ENCODE measurements at places on chromosomes 2 and 18. TPM values are rescaled to one million over a fixed set of nuclear protein-coding genes. Genes with fewer than 3 reads are reported as not detected.

DNA sequence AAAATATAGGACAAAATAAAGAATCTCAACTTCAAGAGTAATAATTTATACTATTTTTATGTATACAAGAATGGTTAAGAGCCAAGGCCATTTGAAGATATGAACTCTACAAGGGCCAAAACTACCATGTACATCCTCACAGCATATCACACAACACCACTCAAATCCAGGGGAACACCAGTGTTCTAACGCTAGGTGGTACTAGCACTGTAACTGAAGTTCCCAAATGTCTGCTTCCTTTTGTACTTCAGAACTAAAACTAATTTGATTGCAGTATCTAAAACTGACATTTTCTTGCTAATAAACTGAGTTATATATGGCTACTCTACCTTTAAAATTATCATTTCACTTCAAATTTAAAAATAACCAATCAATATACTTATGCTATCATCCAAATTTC is 47.0 kb downstream of the REV1 start:
- no peak for DNase-seq

DNA sequence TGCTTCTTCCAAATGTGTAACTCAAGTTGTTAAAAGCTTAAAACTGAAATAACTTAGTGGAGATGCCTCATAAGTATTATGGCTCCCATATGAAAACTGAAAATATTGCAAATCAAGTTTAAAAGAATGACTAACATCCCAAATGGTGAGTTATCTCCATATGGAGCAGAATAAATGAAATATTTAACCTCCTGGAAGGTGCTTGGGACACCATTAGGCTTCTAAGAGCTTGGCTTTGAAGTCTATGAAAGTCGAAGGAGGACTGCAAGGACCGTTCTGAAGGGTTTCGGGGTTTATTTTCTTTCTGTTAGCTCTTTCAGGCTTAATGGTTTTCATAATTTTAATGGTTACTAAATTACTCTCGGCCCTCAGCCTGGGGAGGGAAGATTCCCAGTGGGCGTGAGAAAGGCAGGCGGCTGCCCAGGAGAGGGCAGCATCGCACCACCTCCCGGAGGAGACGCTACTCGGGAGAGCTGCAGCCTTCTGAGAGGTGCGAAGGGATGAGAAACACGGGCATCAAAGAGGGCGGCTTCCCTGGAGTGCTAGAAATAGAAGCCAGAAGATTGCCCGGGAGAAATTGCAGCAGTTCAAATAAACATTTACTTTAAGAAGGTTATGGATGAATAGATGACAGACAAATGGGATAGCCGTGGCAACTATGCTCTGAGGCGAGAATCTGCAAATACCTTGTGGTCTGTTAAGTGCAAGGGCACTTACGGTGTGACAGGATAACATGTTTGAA is 43.1 kb downstream of the MAP3K19 start:
- peak; percentile 63 for DNase-seq

DNA sequence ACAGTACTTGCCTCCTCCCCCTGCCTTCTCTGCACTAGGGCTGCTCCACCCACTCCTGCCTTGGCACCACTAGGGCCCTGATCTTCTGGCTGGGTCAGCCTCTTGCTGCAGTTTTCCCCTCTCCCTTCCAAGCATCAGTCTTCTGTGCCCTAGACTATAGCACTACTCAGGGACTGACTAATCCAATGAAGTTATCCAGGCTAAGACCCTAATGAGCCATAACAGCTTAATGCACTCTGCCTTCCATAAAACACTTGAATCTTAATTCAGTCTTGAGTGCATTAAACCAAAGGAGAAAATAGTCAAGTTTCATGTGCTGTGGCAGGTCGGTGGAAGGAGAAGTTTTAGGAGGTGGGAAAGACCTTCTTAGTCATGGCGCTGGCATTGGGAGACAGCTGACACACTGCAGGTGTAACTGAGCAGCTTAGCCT is 95.7 kb downstream of the BIN1 start:
- DNase-seq = no peak

GRCh38 chr18:2654928-2655177 is 673 bp upstream of the SMCHD1 start:
- DNase-seq = no peak

GRCh38 chr2:162172802-162173370 is 20.8 kb upstream of the GCG start:
- no peak for DNase-seq

GRCh38 chr18:60010513-60010912 is 110.7 kb downstream of the PMAIP1 start:
- no peak for DNase-seq

GRCh38 chr2:1988594-1988993 is 244.3 kb upstream of the PXDN start:
- DNase-seq = no peak

GRCh38 chr2:191611614-191612013 is 66.3 kb upstream of the NABP1 start:
- DNase-seq = no peak

- DNase-seq = no peak
These were observed 68.8 kb downstream of the CLHC1 start for GRCh38 chr2:55163274-55163721.

DNA sequence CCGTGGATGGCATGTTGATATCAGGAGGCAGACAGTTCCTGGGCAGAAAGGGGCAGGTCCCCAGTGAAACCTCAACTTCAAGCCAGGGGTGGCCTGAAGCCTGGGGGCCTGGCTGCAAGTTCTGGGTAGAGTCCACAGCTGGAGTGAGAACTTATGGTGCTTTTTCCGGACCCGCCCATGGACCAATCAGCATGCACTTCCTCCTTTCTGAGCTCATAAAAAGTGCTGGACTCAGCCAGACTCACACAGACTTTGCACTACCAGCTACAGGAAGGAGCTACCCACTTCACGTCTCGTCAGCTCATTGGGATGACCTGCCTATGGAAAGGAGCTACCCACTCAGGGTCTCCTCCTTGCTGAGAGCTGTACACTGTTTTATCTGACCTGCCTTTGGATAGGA is 183.1 kb upstream of the MC4R start:
- no peak for DNase-seq

GRCh38 chr2:235551965-235552364 is 58.1 kb downstream of the AGAP1 start:
- peak; percentile 61 for DNase-seq

- DNase-seq = no peak
These were observed 46.9 kb upstream of the SPATS2L start for GRCh38 chr2:200259577-200259957.

DNA sequence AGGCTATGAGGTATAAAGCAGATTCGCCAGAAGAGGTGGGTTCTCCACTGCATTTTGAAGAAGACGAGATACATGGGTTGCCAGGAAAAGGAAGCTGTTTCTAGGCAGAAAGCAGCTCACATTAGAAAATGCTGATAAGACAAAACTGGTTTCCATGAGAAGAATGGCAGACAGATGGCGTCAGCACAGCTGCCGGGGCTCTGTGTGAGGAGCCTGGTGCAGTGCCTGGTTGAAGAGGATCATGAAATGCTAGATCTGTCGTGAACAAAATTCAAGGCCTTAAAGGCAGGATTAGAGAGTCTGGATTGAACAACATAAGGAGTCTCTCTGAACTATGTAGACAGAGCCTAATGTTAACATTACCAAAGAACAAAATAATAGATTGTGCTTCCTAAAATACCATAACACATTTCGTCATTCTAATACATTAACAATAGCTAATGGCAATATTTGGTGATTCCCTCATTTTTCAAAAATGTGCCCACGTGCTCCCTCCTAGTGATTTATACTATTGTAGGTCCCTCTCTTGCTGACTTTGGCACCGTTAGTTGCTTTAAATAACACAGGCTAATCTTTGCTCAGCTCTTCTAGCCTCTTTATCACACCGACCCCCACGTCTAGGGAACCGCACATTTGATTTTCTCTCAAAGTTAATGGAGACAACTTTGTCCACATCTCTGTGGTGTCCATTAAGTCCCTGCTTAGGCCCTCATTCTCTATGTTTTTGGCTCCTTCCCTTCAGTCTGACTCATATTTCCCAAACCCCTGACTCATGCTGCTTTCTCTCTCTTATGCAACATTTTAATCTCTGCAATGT is 38.2 kb downstream of the EFEMP1 start:
- peak; percentile 92 for DNase-seq

DNA sequence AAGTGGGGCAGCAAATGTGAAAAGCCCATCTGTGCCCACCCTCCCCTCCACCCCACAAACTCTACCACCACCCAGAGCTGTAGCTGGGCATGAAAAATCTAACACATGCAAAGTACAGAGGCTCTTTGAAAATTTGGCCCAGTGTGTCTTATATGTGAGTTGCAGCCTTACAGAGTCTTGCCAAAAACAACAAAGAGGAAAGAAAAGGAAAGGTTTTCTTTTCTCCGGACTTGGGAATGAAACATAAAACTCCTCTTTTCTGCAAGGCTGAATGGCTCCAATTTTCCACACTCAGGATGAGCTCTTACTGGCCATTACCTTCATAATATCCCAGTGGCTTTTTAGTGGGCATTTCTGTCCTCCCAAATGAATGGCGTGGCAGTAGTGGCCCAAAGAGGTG is 27.9 kb upstream of the POU3F3 start:
- no peak for DNase-seq

DNA sequence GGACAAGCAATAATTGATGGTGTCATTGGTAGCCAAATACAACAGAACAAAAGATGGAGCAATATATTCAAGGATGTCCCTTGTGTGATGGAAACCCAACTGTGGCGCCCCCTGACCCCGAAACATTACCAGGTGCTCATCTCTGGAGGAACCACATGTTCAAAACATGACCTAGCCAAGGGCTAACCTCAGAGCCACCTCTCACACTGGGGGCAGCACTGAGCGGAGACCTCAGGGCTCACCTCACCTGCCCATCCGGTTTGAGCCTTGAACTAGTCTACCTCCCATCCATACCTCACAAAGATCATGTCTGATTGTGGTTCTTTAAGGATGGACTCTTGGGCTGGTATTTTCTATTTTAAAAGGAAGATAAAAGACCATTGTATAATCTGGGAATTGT is 314.4 kb upstream of the CDH7 start:
- no peak for DNase-seq

GRCh38 chr2:67216103-67216502 is 181.0 kb upstream of the ETAA1 start:
- DNase-seq = no peak

DNA sequence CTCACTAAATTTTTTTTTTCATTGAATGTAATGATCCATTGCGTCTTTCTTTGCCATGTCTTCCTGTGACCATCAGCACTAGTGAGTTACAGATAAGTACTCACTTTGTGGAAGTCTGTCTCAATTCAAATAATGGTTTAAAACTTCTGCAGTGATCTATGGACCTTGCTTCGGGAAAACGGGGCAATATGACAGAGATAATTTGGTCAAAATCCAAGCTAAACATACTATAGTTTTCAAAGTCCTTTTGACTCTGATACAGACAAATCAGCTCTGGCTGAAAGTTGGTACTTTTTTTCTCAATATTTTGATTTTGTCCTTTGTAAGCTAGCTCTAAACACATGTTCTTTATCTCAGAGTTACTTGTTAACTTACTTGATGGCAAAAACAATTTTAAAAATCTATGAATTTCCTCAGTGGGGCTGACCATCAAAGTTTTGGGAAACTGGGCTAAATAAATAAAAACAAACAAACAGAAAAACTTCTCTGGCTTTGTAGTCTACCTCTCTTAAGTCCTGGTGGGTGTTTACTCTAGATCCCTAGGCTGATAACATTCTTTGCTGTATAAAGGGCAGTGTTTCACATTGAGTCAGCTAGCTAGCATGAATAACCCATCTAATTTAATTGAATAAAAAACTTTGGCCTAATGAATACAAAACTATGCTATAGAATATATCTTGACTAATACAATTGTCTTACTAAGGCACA is 327.6 kb downstream of the RDH14 start:
- peak; percentile 64 for DNase-seq

- DNase-seq = no peak
These were observed 124.7 kb downstream of the MREG start for GRCh38 chr2:215888680-215889079.

DNA sequence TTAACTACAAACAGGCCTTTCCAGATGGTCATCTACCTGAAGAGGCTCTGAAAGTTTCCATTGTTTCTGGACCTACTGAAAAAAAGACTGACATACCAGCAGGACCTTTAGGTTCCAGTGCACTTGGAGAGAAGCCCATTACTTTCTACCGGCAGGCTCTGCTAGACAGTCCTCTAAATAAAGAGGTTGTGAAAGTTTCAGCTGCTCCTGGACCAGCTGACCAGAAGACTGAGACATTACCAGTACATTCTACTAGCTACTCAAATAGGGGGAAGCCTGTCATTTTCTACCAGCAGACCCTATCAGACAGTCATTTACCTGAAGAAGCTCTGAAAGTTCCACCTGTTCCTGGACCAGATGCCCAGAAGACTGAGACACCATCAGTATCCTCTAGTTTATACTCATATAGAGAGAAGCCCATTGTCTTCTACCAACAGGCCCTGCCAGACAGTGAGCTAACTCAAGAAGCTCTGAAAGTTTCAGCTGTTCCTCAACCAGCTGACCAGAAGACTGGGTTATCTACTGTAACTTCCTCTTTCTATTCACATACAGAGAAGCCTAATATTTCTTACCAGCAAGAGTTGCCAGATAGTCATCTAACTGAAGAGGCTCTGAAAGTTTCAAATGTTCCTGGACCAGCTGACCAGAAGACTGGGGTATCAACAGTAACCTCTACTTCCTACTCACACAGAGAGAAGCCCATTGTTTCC is 65.8 kb downstream of the ALMS1 start:
- DNase-seq = no peak

GRCh38 chr2:97713296-97714083 is at the start of gene ZAP70:
Gene ZAP70 (plus strand): TSS chr2:97713576. CDS start chr2:97724037, 10,461 bp downstream.
- no peak for DNase-seq

DNA sequence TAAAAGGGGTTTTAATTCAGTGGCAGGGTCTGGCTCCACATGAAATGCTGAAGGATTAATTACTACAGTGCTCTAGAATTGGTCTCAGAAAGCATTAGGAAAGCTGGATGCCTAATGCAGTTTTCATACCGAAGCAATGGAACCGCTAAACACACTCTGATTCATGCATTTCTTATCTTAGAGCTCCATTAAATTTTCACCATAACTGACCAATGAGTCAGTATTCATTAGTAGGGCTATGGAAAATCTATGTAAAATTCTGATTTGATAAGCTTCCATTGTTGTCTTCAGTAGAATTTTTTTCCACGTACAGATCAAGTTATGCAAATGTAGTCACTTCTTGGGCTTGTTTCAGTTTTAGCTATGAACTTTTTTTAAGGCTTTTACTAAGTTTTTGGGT is 359.9 kb downstream of the ARHGAP15 start:
- DNase-seq = peak; percentile 81

The AGXT gene
- not detected for total RNA-seq

The FABP1 gene
- total RNA-seq = not detected

The TRPM8 gene
- total RNA-seq = 1.9 TPM

The GPR55 gene
- 0.79 TPM for total RNA-seq

The EFEMP1 gene
- total RNA-seq = 128 TPM

The ETAA1 gene
- total RNA-seq = 18.9 TPM

The C2orf80 gene
- not detected for total RNA-seq

All from M059J (cell line).